Hematopoietic multipotent progenitor cell treated with erythropoietin and hydrocortisone succinate and interleukin-3 and kit ligand, for 15 days (in vitro differentiated cells): ENCODE measurements at places on chromosomes 12 and 14.

DNA sequence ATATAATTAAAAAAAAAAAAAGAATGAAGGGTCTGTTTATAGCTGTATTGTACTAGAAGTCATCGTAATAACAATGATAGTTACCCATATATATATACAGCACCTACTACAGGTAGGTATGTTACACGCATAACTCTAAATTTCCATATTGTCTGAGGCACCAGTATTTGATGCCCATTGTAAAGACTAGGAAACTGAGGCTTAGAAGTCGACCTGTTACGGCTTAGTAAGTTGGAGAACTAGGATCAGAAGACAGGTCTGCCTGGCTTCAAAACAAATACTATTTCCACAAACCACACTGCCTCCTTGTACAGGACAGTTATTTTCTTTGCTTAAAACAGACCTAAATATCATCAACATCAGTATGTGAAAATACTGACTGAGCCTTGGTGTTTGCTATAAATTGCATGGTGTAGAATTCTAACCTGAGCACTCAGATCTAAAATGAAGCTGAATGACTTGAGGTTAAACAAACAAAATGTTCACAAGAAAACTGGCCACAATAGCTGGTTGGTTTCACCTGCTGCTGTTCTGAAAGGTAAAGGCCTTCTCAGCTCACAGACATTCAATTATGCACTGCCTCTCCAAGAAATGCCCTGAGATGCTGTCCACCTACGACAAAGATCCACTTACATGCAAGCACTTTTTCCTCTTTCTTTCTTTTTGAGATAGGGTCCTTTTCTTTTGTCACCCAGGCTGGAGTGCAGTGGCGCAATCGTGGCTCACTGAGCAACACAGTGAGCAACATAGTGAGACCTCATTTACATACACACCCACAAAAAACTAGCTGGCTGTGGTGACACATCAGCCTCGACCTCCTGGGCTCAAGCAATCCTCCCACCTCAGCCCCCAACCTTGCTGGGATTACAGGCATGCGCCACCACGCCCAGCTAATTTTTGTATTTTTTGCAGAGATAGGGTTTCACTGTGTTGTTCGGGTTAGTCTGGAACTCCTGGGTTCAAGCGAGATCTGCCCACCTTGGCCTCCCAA lies 35.7 kb downstream of the SSH1 start:
- DNase-seq = no peak

DNA sequence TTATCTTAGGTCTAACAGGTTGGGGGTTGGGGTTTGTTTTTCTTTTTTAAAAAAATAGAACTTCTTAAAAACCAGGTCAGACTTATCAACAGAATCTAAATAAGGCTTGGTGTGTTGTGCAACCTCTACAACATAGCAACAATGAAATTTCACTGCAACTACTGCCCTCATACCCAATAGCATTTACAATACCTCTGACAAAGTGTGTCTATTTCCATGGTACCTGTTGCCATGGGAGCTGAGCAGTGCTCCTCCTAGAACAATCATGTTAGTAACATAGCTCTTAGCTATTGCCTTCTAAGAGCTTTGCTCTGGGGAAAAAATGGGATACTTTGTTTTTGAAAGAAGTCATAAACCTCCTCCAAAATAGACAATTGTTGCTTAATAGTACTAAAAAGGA lies 103.3 kb upstream of the CCDC175 start:
- no peak for DNase-seq

DNA sequence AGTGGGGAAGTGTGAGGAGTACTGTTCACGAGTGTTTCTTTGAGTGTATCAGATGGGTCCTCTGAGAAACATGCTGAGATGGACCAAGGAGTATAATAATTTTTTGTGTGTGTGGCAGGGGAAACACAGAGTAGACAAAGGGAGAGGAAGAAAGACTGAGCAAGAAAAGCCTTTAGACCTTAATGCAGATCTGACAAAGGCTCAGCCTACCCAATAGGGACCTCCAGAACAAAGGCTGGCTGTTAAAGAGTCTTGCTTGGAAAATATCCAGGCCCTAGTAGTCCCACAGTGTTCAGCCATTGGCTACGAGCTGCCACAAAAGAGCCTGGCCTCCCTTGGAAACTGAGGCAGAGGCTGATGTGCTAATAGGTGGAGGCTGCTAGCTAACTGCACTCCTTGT lies 13.5 kb downstream of the COQ5 start:
- DNase-seq = no peak

GRCh38 chr12:72275526-72275925 lies 3.4 kb downstream of the TRHDE start:
- DNase-seq = no peak

DNA sequence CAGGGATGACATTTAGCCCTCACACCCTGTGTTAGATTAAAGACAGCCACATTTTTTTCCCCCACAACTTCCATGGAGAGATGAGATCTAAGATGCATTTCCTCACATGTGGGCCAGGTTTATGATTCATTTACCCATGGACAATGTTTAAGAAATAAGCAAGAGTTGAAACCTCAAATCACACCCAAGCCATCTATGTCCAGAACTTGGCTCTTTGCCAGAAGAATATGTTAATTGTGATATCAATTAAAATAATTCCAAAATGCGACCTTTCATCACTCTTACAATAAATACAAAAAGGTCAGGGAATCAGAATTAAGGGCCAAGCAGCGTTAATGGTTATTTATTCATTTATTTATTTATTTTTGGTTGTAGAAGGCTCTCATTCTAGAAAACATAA lies 1376.9 kb upstream of the TMEM132C start:
- no peak for DNase-seq

DNA sequence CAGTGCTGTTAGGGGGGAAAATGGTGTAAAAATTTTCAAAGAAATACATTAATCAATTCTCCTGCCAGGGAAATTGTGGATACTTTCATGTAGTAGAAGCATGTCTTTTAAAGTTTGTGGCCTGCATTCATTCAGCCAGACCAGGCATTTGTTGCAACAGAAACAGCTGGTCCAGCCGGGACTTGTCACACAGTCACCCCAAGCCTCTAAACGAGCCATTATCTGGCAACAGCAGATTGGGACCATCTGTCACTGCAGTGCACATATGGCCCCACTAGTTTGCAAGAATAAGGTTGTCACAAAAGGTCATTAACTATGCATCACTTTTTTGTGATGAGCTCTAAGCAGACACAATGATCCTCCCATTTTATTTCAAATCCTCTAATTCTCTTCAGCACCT lies 193.9 kb downstream of the PHLDA1 start:
- no peak for DNase-seq

GRCh38 chr14:99684410-99684934 lies 374 bp downstream of the CYP46A1 start:
- no peak for DNase-seq

DNA sequence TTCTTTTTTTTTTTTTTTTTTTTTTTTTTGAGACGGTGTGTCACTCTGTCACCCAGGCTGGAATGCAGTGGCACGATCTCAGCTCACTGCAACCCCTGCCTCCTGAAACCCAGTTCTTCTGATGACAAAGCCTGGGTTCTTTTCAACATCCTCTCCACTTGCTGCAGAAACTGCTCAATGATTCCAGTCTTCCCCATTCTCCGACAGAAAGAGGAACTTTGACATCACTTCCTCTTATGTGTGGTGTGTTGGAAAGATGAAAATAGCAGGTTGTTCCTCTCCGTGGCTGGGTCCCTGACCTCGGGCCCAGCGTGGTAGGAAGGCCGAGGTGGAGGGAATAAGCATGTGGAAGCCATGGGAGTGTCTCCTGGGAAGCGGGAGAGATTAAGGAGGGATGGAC lies 198.4 kb downstream of the PHETA1 start:
- no peak for DNase-seq

- no peak for DNase-seq
These were observed 4.0 kb downstream of the C1S start for GRCh38 chr12:7064516-7064915.

DNA sequence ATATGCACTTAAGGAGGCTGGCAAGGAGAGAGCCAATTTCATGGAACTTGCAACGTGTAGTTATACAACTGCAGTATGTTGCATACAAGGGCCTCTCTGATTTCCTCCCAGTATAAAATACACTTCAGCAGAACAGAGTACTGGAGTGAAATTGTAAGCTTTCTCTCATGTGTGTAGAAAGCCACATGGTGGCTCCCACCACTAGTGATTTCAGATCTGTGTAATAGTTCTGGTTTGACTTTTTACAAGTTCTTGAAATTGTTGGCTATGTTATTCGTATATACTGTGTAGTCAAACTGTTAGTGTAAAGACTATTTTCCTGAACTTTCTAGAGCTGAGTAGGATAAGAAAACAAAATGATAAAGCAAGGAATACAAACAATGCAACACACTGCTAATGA lies 16.4 kb upstream of the LMO3 start:
- no peak for DNase-seq

DNA sequence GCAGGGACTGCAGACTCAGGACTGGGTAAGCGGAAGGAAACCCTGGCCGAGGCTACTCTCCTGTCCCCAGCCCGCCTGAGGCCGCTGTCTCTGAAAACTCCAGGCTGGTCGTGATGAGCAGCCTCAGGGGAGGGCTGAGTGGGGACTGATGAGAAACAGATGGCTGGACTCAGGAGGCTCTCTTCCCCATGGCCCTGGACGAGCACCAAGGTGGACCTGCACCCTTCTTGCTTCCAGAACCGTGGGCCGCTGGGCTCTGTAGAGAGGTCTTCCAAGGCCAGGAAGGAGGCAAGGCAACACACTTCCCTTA lies 1.1 kb downstream of the TEX22 start:
- DNase-seq = no peak

GRCh38 chr12:12008931-12009611 lies 61.7 kb upstream of the BCL2L14 start:
- no peak for DNase-seq

DNA sequence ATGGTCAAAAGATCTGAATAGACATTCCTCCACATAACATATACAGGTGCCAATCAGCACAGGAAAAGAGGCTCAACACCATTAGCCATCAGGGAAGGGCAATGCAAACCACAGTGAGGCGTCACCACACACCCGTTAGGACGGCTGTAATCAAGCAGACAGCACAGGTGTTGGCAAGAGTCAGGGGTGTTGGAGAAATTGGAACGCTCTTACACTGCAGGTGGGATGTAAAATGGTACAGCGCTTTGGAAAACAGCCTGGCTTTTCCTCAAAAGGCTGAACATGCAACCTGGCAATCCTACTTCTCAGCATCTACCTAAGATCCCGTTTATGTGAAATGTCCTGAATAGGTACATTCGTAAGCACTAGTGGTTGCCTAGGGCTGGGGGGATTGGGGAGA lies 21.5 kb upstream of the MMP17 start:
- DNase-seq = no peak

DNA sequence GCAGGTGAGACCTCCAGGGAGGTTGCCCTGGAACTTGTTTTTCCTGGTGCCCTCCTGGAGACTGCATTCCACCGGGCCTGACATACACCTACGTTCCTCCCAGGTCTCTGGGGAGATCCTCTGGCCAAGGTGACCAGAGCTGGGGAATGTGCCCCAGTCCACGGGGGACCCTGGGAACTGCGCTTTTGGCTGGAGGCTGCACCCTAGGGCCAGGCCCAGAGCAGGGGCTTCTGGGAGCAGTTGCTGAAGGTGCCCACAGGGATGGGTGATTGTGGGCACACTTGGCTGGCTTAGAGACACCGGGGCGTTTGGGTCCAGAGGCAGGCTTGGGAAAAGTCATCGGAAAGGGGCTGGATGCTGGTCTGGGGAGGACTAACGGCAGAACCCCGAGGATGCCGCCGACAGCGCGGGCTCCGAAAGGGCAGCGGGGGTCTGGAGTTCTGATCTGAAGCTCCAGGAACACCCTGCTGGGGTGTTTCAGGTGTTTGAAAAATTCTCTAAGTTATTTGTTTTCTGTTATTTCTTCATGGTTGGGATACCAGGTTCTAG lies 36.5 kb upstream of the TDRD9 start:
- DNase-seq = no peak

GRCh38 chr12:67742461-67742860 lies 93.9 kb downstream of the DYRK2 start:
- DNase-seq = no peak

DNA sequence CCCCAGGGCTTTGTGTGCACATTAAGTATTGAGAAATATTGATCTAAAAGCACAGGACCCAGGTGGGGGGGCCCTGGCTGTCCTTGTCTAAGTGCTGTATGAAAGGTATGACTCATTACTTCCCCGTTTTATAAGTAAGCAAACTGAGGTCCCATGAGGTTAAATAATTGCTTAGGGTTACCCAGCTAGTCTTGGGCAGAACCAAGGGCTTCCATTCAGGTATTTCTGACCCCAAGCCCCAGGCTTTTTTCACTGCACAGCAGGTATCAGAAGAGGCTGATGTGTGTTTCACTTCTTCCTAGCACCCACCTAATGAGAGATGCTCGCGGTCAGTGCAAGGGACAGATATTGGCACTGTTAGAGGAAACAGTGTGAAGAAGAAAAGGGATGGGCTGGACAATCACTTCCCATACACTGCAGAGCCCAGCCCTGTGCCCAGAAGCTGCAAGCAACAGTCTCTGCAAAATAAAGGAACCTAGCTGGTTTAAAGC lies 4.7 kb upstream of the TC2N start:
- no peak for DNase-seq

DNA sequence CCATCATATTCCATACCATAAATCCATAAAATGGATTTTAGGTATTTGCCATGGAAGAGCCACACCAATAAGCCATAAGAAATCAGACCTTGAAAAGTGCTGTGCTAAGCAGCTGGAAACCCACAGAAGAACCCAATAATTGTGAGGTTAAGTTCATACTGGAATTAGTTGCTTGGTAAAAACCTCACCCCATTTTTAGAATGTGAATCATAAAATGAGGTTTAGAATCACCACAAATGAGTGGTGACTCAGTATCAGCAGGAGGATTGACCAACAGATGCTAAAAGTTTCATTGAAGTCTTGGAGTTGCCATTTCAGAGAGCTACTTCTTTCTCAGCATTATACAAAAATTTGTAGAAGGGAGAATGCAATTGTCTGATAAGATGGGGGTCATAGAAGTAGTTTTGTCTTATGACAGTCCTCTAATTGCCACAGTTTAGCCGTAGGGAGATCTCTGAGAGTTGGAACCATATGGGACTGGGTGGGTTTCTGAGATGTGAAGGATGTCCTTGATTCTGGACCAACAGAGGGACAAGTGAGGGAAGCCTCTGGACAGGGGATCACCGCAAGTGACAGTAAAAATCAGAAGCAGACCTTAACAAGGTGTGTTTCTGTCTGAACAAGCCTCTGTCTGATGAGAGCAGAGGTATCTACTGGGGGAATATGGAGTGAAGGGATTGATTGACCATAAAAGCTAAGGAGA lies 1.4 kb upstream of the STON2 start:
- no peak for DNase-seq

GRCh38 chr12:1876086-1876485 lies 42.4 kb downstream of the CACNA2D4 start:
- DNase-seq = no peak

- no peak for DNase-seq
These were observed 293.0 kb downstream of the BTG1 start for GRCh38 chr12:91852634-91853033.

- DNase-seq = no peak
These were observed 19.0 kb upstream of the PELI2 start for GRCh38 chr14:56099081-56099797.

- DNase-seq = no peak
These were observed 70.2 kb downstream of the HECTD1 start for GRCh38 chr14:31137214-31137889.
